ENCODE measurements at places on chromosomes 2 and 18. TPM values are rescaled to one million over a fixed set of nuclear protein-coding genes. Genes with fewer than 3 reads are reported as not detected.

The AQP4 gene
- 0.57 TPM for polyA plus RNA-seq

- DNase-seq = no peak
Measured at GRCh38 chr2:58137221-58137620, 90.6 kb downstream of the VRK2 start.

- DNase-seq = no peak
Measured at GRCh38 chr2:154439156-154439555, 259.3 kb upstream of the KCNJ3 start.

The LOXHD1 gene
- polyA plus RNA-seq = 0.49 TPM

- peak; percentile 14 for DNase-seq
Measured at GRCh38 chr2:207616185-207616584, 9.0 kb downstream of the METTL21A start.

The PREB gene
- 48.5 TPM for polyA plus RNA-seq

GRCh38 chr2:237227592-237228280 lies 142.0 kb downstream of the COPS8 start:
- DNase-seq = no peak

- DNase-seq = no peak
Measured at GRCh38 chr18:8301427-8302172, 307.6 kb upstream of the RAB12 start.

DNA sequence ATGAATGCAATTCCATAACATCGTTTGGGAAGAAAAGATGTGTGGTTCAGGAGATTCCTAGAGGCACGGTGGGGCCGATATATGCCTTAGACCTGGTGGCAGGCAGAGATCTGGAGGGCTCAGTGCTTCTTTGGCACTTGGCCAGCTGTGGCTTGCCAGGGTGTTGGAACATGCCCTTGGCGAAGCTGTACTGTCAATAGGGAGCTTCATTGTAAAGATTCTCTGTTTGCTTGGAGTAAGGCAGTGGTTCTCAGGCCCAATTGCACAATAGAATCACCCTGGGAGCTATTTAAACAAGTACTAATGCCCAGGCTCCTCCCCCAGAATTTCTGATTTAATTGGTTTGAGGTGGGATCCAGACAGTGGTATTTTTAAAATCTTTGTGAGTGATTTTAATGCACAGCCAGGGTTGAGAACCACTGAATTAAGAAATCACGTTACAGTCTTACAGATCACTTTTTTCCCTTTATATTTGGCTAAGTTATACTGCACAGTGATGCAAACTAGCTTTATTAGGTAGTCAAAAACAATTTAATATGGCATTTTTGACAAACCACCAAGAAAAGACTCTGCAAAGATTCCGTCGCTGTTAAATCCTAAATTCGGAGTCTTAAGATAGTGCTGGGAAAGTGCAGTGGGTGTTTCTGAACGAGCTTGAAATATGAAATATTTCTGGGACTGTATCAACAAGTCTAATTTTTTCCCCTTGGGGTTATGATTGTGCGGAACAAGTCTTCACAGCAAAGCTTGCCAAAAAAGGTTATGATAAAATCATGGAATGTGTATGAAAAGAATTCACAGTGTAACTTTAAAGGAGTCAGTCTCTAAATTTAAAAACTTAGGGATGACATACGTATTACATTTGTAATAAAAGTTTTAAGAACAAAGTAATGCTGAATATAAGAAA lies 78.0 kb downstream of the CRIM1 start:
- no peak for DNase-seq

GRCh38 chr2:209460151-209460761 lies 36.4 kb downstream of the MAP2 start:
- no peak for DNase-seq

The CTAGE1 gene
- 0.10 TPM for polyA plus RNA-seq

GRCh38 chr18:58338961-58339592 lies 289.8 kb downstream of the ALPK2 start:
- no peak for DNase-seq

DNA sequence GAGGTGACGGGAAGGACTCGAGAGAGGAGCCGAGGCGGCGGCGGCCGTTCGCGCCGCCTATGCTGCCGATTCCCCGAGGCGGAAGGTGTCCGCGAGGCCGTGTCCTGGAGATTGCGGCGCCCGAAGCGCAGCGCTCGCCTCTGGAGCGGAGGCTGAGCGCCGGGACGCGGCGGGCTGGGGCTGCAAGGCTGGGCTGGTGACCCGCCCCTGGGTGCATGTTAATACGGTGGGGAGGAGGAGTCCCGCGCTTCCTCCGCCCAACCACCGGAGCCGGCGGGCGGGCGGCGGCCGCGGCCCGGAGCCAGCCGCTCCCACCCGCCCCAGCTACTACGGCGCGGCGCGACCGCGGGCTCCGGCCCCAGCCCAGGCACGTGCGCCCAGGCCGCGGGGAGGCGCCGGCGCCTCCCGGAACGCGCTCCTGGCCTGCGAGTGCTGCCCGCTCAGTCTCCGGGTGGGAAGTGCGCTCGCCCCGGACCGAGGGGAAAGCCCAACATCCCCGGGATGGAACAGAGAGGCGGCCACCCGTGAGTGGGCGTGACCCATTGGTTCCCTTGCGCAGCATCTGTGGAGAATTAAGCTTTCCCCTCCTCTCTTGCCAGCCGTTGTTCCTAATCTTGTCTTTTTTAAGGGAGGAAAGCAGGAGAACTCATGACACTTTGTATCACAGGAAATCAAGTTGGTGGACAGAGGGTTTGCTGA lies at the start of gene DLGAP1:
DLGAP1 (minus strand) TSS at position 195 of the 699 bp plus-strand sequence.
- DNase-seq = peak; percentile 31

DNA sequence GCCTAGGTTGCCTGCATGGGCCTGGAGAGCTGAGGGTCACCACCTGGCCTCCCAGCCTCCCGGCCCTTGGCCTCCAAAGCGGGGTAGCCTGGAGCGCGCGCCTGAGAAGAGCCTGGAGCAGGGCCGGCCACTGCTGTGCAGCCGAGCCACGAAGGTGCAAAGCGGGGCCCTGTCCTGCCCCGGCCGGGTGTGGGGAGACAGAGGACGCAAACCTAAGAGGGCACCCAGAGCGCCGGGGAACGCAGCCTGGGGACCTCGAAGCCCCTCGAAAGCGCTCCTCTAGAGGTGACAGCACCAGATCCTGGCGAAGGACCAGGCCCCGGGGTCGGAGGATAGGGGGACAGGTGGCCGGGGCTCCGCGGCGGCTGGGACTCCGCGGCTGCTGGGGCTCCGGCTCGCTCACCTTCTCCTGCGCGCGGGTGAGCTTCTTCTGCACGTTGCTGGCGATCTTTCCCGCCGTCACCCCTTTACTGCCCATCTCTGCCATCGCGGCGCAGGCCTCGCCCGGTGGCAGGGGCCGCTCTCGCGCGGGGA lies 430 bp downstream of the BIN1 start:
- no peak for DNase-seq

The IL1B gene
- 3.9 TPM for polyA plus RNA-seq

DNA sequence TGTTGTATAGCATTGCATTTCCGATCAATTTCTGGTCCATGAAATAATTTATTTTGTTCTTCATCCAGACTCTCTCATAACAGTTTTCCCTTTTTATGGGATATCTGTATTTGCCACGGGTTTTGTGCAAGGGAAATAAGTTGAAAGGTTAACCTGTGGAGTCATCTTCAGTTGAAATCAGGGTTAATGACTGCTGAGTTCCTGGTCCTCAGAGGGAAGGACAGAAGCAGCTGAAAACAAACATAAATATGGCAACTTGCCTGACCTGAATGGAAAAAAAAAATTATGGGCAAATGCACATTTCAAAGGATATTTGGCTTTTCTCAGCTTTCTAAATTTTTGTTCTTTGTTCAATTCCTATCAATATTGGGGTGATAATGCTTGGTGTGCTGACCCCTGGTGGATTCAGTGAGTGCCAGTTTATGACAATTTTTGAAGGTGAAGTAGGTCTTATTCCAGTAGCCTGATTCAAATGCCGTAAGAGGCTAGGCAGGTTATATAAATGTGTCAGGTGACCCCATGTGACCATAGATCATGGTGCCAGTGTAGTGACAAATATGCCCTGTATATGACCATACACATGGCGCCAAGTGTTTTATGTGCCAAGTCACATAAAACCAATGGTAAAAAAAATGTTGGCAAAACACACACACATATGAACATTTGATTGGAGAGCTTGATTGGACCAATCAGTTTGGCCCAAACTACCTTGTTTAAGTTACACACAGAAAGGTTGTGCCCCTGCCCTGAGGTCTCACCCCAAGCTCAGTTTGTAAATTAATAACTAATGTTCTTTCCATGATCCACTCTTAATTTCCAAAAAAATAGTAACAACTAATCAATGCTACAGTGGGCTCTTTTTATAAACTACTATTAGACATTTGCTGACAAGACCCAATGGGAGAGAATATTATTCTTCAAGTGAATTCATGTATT lies 47.6 kb upstream of the FAM124B start:
- no peak for DNase-seq

The AGAP1 gene
- polyA plus RNA-seq = 18.0 TPM

DNA sequence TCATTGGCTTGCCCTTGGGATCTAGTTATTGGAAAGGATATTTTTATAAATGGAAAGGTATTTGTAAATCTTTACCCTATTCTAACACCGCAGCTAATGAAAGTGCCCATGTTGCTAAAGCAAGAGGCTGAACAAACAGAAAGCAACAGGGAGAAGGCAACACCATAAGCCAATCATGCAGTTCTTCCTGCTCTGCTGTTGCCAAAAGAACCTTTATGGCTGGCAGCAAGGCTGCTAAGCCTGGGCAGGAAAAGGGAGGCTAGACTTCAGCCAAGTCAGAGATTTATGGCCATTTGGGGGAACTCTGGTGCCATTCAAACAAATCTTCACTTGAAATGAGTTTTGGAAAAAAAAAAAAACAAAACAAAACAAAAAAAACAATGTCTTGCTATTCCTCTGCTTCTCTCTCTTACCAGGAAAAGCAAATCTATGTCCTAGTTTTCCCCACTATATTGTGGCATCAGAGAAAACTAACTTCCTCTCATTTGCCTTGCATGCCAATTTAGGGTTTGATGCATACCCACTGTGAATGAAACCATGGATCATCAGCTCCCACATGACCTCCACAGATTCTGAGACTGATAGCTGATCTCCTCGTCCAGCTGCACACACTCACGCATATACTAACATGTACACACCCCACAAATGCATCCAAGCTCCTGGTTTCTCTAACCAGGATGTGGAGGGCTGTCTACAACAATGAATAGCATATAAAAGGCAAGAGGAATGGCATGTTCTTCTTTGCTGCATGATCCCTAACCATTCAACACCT lies 179.3 kb downstream of the C1D start:
- DNase-seq = no peak

- no peak for DNase-seq
Measured at GRCh38 chr2:180208841-180209240, 201.7 kb upstream of the CWC22 start.

All from large intestine (tissue), 12 donors.